ENCODE measurements at places on chromosomes 5 and 9. TPM values are rescaled to one million over a fixed set of nuclear protein-coding genes. Genes with fewer than 3 reads are reported as not detected.

Gene BARHL1
- not detected for total RNA-seq

Gene NPDC1
- total RNA-seq = 16.7 TPM

Gene PCSK1
- under 0.01 TPM for total RNA-seq

Gene CCDC192
- not detected for total RNA-seq

Gene CARTPT
- not detected for total RNA-seq

Gene IL31RA
- 0.93 TPM for total RNA-seq

Gene SLCO6A1
- 0.21 TPM for total RNA-seq

Gene ENTREP1
- total RNA-seq = 0.68 TPM

Gene DMRTA1
- 5.5 TPM for total RNA-seq

Gene ACER2
- total RNA-seq = 15.6 TPM

Gene IFNA10
- not detected for total RNA-seq

Gene NIPAL4
- 39.0 TPM for total RNA-seq

Gene AP3B1
- total RNA-seq = 55.4 TPM

Gene PHF19
- total RNA-seq = 6.5 TPM

Gene KCNV2
- total RNA-seq = not detected

Gene ZNF879
- 5.5 TPM for total RNA-seq

Gene CA9
- total RNA-seq = 0.68 TPM

Gene SPINK1
- total RNA-seq = 0.78 TPM

Gene DAB2IP
- total RNA-seq = 10.3 TPM

Gene LCN1
- total RNA-seq = not detected

Gene CCL19
- not detected for total RNA-seq

Gene SPINK6
- total RNA-seq = not detected

Gene SLC6A19
- total RNA-seq = not detected

Gene N4BP3
- 5.8 TPM for total RNA-seq

Gene FOXD4L5
- total RNA-seq = under 0.01 TPM

Gene SREK1
- total RNA-seq = 88.7 TPM

Gene TSSK1B
- under 0.01 TPM for total RNA-seq

Gene PCAT7
- not detected for total RNA-seq

Gene SHOC1
- total RNA-seq = 0.07 TPM

Gene FOXD4L3
- total RNA-seq = 0.21 TPM

Gene PRSS3
- 3.1 TPM for total RNA-seq

Gene RLN2
- total RNA-seq = 0.34 TPM

Gene MINAR2
- not detected for total RNA-seq

Data from nasal cavity respiratory epithelium epithelial cell of viscerocranial mucosa (primary cell).